SK-MEL-5 (cell line): ENCODE measurements at places on chromosomes 6 and 20. TPM values are rescaled to one million over a fixed set of nuclear protein-coding genes. Genes with fewer than 3 reads are reported as not detected.
A peak's percentile ranks its signal among the peaks of the same experiment; 100 is the strongest.

DNA sequence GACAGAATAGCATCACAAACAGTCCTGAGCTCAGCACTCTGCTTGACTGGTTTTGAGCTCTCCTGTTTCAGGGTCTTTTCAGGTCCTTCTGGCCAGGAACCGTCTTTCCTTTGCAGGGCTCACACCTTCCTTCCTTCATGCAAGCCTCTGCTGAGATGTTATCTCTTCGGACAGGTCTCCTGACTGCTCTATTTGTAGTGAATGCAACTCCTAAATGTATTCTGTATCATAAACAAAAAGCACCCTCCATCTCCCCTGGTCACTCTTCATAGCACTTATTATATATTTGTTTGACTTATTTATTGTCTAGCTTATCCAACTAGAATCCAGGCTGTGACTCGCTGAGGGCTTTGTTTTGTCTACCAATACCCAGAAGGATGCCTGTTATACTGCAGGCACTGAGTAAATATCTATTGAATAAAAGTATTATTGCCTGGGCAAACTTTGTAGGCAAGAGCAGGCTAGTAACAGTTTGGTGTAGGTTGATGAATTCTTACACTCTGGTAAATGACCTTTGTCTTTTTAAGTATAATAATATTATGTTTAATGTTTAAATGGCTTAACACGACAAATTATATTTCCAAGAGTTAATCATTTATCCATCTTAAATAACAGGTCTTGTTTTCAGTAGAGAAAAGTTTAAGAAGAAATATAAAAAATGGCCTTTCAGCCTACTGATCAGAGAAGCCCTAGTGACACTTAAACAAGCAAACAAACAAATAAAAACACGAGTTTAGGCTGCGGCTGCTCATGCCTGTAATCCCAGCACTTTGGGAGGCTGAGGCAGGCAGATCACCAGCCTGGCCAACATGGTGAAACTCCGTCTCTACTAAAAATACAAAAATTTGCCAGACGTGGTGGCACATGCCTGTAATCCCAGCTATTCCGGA lies 199.7 kb downstream of the BCAS1 start:
- no peak for DNase-seq

- DNase-seq, result peak; percentile 38
Observed at GRCh38 chr20:61599061-61599531, 347.0 kb downstream of the CDH4 start.

GRCh38 chr20:20627471-20627870 lies 85.0 kb downstream of the RALGAPA2 start:
- no peak for DNase-seq

DNA sequence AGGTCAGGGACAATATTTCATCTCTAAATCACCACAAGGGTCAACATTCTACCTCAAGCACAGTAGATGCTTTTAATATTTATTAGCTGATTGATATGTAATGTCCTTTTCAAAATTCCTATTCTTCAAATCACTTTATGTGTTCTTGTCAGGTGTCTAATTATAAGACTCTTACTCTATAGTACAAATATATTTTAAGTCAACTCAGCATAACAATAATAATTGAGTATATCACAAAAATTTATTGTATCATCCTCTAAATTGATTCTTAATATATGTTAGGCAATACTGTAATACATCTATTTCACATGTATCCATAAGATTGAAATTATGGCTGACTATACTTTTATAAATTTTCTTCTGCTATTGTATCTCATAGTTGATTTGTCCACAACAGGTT lies 423.9 kb downstream of the PKHD1 start:
- no peak for DNase-seq

GRCh38 chr20:62961310-62961783 lies 8.8 kb downstream of the SLC17A9 start:
- DNase-seq, result no peak

- no peak for DNase-seq
Observed at GRCh38 chr6:52335576-52335975, 26.4 kb upstream of the PAQR8 start.

DNA sequence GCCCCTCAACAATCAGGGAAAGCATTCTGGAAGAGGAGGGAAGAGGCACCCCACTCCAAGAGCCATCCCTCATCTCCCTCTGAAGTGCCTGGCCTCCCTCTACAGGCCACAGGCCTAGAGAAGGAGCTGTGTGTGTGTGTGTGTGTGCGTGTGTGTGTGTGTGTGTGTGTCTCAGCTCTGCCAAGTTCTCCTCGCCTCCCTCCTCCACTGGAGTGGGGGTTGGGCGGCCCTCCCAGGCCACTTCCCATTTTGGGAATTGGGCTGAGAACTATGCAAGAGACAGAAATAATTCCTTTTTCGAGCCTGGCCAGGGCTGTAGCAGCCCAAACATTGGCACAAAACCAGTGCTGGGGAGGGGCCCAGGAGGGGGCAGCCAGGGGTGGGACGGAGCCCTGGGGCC lies 35.7 kb downstream of the KCNB1 start:
- no peak for DNase-seq

DNA sequence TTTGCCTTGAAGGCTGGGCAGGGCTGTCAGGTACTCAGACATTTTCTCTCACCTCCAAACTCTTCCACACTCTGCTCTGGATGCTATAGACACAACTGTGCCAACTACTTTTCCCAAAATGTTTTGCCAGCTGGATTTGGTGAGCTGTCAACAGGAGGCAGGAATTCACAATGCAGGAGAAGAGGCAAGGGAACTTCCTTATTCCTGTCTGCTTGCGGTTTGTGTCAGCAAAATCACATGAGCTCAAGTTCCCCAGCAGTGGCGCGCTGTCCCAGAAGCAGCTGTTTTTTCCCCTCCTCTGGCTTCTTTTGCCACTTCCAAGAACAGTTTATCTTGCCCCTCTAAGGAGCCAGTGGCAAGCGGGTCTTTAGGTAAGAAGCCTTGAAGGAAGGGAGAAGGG lies 608.2 kb downstream of the PRKN start:
- no peak for DNase-seq

GRCh38 chr20:25236450-25237304 lies 11.2 kb upstream of the PYGB start:
- DNase-seq, result no peak

DNA sequence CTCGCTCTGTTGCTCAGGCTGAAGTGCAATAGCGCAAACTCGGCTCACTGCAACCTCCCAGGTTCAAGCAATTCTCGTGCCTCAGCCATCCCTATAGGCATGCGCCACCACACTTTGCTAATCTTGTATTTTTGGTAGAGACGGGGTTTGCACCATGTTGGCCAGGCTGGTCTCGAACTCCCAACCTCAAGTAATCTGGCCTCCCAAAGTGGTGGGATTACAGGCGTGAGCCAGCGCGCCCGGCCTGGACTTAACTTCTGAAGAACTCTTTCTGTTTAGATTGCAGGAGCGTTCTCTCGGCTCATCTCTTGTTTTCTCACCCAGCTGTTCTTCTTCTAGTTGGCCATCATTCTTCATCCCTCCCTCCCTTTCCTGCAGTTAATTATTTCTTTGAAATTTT lies 30.3 kb downstream of the GTF2H5 start:
- no peak for DNase-seq

DNA sequence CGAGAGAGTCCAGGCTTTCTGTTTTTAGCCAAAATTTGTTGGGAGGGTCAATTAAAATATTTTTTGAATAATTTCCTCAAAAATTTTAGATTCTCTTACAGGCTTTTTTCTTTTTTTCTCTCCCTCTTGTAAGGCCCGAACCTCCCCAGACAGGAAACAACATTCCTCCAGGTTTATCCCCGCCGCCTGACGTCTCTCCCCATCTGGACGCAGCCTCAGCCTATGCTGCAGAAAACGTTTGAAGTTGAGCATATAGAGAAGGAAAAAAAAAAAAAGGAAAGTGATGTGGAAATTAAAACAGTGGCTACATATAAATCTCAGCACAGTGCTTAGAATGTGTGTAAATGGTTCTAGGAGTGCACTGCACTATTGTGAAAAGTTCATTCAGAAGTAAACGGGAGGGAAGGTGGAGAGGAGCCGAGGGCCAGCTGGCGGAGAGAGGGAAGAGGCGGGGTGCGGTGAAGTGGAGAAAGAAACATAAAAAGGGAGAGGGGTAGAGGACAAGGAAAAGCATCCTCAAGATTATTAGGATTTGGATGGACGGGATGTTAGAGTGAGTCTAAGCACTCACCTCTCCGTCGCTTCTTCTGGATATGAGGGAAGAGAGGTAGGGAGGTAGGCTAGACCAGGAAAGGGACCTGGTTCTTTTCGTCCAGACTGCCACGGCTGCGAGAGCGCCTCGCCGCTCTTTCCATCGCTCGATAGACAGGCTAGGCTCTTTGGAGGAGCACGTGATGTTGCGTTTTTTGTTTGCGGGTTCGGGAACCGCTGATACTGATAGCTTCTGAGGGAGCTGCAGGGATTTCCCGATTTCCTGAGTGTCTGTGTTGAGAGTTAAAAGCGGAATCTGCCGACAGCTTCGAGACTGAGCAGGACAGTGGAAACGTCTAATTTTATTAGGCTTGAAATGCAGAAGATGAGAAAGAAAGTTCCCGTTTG lies 98.7 kb downstream of the TRIM27 start:
- DNase-seq, result no peak

DNA sequence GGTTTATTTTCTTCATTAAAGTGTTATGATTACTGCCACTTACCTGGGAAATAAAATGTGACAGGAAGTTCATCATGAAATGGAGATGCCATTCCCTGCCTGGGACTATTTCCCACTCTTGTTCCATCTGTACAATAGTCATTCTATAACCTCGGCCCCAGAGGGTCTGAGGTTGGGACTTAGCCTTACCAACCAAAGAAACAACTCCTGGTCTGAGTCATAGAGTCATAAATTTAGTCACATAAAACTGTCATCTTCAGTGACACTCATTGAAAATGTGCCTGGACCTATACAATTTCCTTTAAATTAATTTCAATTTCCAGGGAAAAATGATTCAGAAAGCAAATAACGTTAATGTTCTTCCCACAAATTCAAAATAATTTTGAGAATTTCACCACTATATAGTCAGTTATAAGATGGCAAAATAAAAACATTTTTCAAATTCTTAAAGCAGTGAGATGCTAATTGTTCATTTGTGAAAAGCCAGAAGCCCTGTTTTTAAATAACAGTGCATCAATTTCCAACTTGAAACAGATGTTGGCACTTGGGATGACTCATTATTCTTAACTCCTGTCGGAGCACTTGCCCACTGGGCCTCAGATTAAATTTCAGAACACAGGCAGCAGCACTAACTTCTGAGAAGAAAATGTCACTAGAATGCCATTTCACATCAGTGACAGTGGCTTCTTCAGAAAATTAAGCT lies 201.2 kb upstream of the SMLR1 start:
- no peak for DNase-seq

- DNase-seq, result no peak
Observed at GRCh38 chr6:44641344-44642031, 254.0 kb downstream of the CDC5L start.

DNA sequence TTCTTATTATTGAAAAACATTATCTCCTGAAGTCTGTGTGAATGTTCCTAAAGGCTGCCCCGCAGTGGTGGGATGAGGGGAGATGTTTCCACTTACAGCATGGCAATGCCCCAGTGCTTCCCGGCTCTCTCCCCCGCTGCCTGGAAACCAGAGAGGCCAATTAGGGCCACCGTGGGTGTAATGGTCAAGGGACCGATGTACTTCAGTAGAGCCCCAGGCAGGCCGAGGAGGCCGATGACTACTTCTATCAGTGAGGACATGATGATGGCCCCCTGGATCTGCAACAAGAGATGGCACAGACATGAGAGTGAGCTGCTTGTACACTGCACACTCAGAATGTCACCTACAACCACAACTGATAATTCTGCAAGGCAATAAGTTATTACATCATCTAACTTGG lies 117.8 kb downstream of the SLC23A2 start:
- peak; percentile 46 for DNase-seq

GRCh38 chr6:143449082-143449713 lies 1.3 kb downstream of the ADAT2 start:
- DNase-seq, result no peak

DNA sequence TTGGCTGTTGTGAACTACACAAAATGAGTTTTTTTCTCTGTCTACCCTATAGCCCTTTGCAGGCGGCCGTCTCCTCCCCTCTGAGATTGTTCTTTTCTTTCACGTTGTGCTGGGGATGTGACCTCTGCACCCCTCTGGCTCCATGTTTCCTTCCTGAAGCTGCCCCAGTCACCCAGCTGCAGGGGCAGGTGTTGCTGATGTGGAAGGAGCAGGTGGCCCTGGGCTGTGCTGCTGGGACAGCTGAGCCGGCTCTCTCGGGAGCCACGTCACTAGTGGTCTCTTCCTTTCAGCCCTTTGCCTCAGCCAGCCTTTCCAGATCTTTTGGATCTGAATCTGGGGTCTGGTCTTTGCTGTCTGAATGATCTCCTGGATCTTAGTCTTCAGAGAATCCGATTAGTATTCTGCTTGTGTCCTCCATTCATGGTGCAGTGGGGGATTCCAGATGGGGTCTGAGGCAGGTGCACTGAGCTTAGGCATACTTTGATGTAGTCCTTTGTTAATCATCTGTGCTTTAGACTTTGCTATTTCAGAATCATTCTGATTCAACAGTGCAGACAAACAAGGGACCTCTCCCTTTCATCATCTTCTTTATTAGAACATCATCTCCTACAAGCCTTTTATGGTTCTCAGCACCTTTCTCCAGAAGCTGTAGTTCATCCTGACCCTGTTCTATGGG lies 31.4 kb downstream of the TMEM181 start:
- DNase-seq, result no peak

DNA sequence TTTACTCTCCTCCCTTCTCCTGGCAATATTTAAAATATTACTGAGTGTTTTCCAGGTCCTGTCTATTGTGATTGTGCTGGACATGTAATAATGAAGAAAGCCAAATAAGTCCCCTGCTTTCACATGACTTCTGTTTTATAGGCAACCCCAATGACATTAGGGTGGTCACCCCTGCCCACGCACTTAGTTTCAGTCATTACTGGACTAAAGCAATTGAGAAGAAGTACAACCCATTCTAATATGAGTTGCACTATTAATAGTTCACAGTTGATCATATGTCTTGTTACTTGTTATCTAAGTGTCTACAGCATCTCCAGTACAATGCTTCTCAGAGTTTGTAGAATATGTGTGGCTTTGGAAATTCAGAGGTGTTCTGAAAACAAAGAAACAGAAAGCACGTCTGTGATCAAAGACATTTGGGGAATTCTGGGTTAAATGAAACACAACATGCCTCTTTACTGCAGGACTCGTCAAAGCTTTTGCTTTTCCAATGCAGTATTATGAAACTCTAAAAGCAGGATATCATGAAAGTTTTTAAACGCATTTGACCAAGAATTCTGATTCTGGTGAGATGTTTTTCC lies 789.5 kb downstream of the DHX35 start:
- DNase-seq, result no peak

- DNase-seq, result no peak
Observed at GRCh38 chr6:141117874-141118273, 1014.9 kb upstream of the GJE1 start.

- peak; percentile 66 for DNase-seq
Observed at GRCh38 chr6:163191704-163192537, 222.6 kb upstream of the QKI start.

- DNase-seq, result peak; percentile 53
Observed at GRCh38 chr6:149852180-149852579, 12.0 kb downstream of the LRP11 start.

Gene FLRT3
- 1.0 and 1.2 TPM in 2 replicates for total RNA-seq

Gene OR2B6
- not detected in 2 replicates for total RNA-seq

Gene COL21A1
- total RNA-seq, result 0.16 and 0.66 TPM in 2 replicates

Gene ZNF512B
- total RNA-seq, result 8.5 and 8.9 TPM in 2 replicates

Gene BANF2
- not detected in 2 replicates for total RNA-seq

Gene CALHM4
- total RNA-seq, result 0.16 TPM in 1 of 2 replicates, not detected in the other

Gene BPI
- not detected in 2 replicates for total RNA-seq

Gene GRM1
- 0.13 and 0.26 TPM in 2 replicates for total RNA-seq

Gene SLC35D3
- total RNA-seq, result not detected in 2 replicates

Gene PROCR
- 41.0 and 45.2 TPM in 2 replicates for total RNA-seq

Gene C6orf120
- total RNA-seq, result 48.8 and 51.8 TPM in 2 replicates

Gene POM121L2
- 0.05 TPM in 1 of 2 replicates, not detected in the other for total RNA-seq

Gene STX11
- total RNA-seq, result 6.6 and 6.7 TPM in 2 replicates

Gene C6orf15
- total RNA-seq, result not detected in 2 replicates

Gene TSPO2
- total RNA-seq, result not detected in 2 replicates

Gene HLA-DPB1
- 1.7 and 3.5 TPM in 2 replicates for total RNA-seq
